LNCaP clone FGC (cell line): ENCODE measurements at places on chromosomes 1 and 21.

- no peak for DNase-seq
Observed at GRCh38 chr1:242854466-242854865, 330.0 kb upstream of the PLD5 start.

DNA sequence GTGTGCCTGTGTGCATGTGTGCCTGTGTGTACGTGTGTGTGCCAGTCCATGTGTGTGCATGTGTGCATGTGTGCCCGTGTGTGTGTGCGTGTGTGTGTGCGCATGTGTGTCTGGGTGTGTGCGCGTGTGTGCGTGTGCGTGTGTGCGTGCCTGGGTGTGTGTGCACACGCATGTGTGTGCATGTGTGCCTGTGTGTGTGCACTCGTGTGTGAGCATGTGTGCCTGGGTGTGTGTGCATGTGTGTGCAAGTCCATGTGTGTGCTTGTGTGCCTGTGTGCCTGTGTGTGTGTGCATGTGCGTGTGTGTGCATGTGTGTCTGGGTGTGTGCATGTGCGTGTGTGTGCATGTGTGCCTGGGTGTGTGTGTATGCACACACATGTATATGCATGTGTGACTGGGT is 28.7 kb upstream of the COL6A2 start:
- DNase-seq: no peak

GRCh38 chr21:37563641-37564340 is 197.2 kb downstream of the DYRK1A start:
- peak; percentile 69 for DNase-seq

DNA sequence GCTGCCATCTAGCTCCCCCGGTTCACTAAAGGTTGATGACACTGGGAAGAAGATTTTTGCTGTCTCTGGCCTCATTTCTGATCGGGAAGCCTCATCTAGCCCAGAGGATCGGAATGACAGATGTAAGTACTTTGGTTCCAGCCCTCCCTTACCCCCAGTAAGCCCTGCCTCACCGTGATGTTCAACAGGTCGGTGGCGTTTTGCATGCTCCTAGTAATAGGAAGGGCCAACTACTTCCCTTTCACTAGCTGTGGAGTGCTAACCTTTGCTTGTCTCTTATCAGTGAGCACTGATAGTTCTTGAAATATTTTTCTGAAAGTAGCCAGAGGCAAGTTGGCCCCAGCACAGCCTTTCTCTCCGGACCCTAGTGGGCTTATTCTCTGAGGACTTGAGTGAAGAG is 7.5 kb downstream of the RNF220 start:
- no peak for DNase-seq

- DNase-seq: no peak
Observed at GRCh38 chr1:167452483-167452882, 65.8 kb downstream of the CD247 start.

DNA sequence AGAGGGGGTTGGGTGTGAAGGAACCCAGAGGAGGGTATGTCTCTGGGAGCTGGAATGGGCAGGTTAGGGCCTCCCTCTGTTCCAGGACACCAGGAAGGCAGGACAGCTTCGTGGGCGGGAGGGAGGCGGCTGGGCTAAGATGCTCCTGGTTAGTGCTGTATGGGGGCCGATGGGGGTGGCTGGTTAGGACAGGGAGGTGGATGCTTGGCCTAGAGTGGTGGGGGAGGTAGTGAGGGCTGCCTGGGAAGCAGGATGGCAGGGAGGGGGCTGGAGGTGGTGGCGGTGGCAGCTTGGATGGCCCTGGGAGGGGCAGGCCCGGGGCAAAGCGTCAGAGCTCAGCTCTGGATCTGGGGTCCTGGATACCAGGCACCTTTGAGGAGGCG is 6.2 kb upstream of the MMP23B start:
- no peak for DNase-seq

- DNase-seq: no peak
Observed at GRCh38 chr1:101365878-101366277, 129.1 kb downstream of the S1PR1 start.

- DNase-seq: no peak
Observed at GRCh38 chr1:195731385-195731784, 876.9 kb downstream of the KCNT2 start.

DNA sequence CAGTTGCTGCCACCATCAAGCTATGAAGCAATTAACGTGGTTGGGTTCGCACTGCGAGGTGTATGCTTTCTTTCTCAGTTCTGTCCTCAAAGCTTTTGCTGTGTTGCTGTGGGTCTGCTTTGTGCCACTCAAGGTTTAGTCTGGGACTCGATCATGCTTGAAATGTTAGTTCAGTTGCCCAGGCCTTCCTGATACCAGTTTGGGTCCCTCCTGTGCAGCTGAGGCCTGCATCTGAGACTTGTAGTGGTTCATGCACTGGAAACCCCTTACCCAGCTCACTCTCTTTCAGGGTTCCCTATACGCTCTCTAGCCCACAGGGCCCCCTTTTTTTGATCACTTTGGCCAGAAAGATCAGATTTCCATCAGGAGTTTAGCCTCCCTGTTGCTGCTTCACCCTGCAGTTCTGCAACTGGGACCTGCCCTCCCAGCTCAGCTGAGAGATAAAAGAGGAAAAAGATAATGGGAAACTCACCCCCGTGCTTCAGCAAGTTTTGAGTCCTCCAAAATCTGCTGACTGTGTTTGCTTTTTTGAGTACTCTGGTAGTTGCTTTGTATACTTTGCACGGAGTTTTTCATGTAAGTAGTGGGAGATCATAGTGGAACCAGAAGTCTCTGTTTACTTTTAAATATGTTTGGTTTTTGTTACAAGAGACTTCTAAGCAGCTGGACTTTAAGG is 317.0 kb downstream of the HHAT start:
- DNase-seq: no peak

DNA sequence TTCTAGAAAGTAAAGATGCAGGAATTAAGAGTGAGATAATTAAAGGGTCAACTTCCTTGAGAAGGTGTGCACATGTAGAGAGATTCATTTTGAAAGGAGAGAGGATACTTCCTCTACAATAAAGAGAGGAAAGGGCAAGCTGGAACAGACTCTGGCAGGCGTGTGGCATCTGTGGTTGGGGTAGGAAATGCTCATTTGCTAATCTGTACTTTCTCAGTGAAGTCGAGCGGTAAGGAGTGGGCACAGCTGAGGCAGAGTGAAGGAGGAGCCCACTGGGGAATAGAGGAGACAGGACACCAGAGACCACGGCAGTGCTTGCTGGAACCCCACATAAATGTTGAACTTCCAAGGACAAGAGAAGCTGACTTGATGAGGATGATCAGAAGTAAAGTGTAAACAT is 49.1 kb downstream of the PCSK9 start:
- no peak for DNase-seq

- no peak for DNase-seq
Observed at GRCh38 chr1:27966402-27967105, 6.8 kb downstream of the XKR8 start.

DNA sequence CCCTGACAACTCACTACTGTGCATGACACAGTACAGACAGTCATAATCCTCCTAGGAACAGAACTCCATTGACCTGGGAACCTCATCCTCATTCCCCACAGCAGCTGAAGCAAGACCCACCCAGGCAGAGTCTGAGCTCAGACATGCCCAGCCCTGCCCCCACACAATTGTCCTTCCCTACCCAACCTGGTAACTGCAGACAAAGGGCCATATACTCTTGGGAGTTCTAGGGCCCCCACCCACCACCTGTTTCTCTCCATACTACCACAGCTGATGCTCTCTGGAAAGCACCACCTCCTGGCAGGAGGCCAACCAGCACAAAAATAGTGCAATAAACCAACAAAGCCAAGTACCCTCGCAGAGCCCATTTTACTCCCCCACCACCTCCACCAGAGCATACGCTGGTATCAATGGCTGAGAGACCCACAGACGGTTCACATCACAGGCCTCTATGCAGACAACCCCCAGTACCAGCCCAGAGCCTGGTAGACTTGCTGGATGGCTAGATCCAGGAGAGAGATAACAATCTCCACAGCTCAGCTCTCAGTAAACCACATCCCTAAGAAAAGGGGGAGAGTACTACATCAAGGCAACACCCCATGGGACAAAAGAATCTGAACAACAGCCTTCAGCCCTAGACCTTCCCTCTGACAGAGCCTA is 159.7 kb upstream of the CXADR start:
- DNase-seq: no peak

DNA sequence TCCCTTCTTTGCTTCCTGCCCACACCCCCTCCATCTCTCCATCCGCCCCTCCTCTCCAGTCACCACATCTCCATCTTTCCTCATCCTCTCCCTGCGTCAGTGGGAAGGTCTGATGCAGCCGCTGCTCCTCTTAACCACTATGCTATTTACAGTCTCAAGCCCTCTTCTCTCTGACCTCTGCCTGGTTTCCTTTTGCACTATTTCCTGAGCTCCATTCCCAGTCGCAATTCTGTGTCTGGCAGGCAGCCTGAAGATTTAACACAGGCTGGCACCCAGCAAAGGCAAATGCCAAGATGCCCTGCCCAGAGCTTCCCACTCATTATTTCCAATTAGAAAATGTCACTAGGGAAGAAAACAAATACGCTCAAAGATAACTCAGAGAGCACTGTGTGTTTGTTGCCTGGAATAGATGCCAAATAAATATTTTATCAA is 89.6 kb upstream of the LPGAT1 start:
- peak; percentile 96 for DNase-seq

- no peak for DNase-seq
Observed at GRCh38 chr1:208885650-208886049, 641.5 kb upstream of the PLXNA2 start.

GRCh38 chr1:32031578-32032274 is 18.1 kb downstream of the KHDRBS1 start:
- DNase-seq: no peak

- DNase-seq: no peak
Observed at GRCh38 chr1:85421179-85421578, 43.8 kb downstream of the DDAH1 start.

GRCh38 chr21:41318218-41318617 is 1.6 kb downstream of the FAM3B start:
- no peak for DNase-seq

DNA sequence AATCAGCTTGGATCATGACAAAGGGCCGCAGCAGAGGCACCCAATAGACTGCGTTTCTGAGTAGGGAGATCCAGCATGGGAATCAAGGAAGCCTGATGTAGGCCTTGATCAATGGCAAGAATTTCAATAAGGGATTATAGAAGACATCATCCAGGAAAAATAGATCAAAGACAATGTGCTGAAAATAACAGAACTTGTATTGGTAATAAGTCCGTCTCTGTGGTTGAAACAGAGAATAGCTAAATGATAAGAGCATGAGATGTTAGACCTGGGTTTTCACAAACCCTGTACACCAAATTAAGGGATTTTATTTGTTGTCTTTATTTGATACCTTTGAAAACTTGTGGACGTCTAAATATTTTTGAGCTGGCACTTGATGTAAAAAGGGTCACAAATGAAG is 228.0 kb upstream of the SGIP1 start:
- no peak for DNase-seq

DNA sequence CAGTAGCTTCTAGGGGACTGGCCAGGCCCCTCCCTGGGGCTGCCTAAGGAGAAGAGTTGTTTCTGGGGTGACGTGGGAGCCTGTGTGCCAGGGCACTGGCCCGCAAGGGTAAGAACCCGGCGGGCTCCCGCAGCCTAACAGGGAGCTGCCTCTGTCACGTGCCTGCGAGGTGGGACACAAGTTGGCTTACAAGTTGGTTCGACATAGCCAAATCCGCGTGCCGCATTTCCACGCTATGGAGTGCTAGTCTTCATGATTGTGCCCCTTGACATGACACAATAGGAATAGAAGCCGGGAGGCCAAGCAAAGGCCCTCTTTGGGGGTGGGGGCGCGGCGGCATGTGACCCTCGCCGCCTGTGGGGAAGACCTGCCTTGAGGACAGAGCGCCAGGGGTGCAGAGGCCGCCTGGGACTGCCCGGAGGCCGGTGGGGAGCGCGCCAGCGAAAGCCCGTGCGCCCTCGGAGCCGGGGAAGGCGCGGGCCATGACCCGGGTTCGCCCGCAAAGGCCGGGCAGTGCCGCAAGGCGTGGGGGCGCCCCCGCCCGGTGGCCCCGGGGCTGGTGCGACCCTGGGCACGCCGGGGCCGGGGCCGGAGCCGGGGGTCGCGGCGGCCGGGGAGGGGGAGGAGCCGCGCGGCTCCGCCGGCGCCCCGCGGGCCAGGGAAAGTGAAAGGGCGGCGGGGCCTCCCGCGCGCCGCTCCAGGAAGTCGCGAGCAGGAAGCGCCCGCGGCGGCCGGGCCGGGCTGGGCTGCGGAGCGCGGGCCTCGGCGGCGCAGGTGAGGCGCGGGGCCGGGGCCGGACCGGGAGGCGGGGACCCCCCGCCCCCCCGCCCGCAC is at the start of gene SLC37A1:
Gene SLC37A1 (plus strand): TSS at position 702 of the 834 bp plus-strand sequence. CDS start 4,603 bp downstream, outside the sequence.
- no peak for DNase-seq

GRCh38 chr1:231272880-231273279 is 31.9 kb downstream of the GNPAT start:
- no peak for DNase-seq

- no peak for DNase-seq
Observed at GRCh38 chr1:82840192-82840591, 1039.5 kb downstream of the ADGRL2 start.

DNA sequence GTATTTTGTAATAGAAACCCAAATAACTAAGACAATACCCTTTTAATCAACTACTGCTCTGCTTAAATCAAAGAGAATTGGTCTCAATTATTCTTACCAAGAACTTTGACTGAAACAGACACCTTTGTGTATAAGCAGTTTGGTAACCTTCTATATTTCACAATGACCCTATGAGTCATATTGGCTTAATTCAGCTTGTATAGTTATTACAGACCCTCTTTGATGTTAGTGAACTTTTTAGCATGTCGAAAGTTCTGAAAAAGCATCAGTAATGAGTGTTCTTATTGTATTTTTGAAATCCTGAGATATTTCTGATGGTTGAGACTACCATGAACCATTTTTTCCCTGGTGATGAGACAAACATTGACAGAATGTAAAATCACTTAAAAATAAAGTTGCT is 43.3 kb upstream of the RABGAP1L start:
- DNase-seq: no peak

DNA sequence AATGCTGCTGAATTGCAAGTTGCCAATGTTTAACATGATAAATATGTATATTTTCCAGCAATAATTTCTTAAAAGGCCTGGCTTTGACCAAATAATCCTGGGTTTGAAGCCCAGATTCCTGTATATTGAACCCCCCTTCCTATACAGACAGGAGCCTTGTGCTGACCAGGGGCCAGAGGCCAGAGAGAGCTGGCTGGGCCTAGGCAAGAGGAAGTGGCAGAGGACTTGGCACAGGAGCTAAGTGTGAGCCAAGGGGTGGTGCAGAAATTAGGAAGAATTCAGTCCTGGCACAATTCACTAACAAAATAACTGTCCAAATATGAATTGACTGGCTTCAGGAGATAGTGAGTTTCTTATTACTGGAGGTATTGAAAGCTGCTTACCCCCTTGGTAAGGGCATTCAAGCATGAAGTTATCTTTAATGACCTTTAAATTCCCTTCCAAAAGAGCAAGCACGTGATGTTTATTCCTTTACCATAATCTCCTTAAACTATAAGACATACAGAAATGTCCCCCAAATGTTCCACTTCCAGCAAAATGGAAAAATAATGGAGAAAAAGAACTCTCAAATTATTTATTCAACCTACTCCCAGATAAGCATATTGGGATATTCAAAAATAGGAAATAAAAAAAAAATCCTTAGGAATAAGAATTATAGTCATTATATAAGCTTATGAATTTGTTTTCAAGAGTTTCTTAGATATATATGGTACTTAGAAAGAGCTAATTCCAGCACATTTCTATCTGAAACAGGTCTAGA is 26.6 kb downstream of the NIBAN1 start:
- DNase-seq: no peak

- DNase-seq: no peak
Observed at GRCh38 chr1:4306559-4307467, 347.6 kb upstream of the AJAP1 start.

- DNase-seq: no peak
Observed at GRCh38 chr1:39003794-39004193, 12.7 kb downstream of the AKIRIN1 start.
